ENCODE measurements at places on chromosomes 11 and 22.

GRCh38 chr11:27786331-27786730, 86.1 kb upstream of the BDNF start:
- DNase-seq: no peak

DNA sequence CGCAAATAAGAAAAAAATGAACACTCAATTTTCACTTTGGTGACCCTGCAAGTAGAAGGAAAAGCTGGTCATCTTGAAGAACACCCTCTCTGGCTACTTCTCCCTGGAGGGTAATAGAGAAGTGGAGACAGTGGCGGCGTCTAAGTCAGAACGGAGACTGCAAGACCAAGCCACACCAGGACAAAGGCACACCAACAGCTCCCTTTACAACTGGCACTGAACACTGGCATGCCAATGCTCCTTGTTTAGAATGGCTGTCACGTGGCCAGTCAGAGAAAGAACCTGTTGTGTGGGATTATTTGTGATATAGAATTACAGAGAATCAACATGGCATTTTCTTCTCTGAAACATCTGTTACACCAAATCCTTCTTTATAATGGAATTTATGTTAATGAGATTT, 61.3 kb upstream of the YPEL1 start:
- peak; percentile 9 for DNase-seq

DNA sequence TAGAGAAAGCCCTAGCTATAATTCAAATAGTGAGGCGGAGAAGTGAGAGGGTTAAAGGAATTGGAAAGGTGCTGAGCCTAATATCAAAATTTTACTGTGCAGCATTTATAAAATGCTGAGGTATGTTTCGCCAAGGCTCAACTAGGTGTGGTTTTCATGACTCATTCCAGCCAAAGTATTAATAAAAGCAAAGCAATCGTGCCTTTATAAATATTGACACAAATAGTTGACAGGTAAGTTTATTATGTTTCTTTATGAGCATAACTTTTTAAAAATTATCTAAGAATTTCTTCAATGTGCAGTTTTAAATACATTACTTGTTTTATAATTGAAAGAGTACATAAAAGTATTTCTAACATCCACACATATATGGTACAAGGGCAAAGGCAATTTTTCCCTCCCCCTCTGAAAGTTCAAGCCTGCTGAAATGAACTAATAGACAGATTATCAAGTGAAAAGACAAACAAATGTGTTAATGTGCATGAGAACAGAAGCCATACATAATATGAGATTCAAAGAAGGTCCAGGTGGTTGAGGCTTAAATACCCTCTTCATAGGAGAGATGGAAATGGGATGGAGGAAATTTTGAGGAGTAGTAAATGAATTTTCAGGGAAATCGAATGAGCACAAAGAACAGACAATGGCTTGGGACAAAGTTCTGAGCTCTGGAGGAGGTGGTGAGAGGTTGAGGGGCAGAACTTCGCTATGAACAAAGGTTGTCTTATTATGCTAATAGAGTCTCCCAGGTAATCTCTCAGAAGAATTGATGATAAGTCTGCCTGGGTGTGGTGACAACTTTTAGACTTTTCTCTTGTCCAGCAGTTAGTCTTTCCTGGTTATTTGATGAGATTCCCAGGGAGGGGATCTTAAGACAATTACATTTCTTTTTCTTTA, 326.5 kb downstream of the BUD13 start:
- DNase-seq: no peak

DNA sequence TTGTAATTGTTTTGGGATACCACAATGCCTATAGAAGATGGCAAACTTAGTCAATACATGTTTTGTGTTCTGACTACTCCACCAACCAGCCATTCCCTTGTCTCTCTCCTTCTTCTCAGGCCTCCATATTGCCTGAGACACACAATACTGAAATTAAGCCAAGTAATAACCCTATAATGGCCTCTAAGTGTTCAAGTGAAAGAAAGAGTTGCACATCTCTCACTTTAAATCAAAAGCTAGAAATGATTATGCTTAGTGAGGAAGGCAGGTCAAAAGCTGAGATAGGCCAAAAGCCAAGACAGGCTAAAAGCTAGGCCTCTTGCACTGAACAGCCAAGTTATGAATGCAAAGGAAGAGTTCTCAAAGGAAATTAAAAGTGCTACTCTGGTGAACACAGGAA, 318.7 kb downstream of the TTC28 start:
- no peak for DNase-seq

DNA sequence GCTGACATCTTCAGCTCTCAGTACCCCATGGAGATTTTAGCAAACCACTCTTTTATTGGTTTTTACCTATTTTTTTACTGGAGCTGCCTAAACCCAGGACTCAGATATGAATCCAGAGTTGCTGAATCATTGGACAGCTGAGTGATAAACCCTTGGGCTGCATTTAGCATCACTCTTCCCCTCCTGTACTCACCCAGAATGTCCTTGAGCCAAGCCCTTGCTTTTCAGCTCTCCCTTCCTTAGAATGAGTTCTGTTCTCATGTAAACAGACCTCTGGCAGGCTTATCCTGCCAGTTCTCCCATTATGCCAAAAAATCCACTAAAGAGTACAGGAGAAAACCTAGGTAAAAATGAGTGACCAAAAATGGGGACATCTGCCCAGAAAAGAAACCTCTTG, 200.1 kb upstream of the POU2AF2 start:
- DNase-seq: no peak

- no peak for DNase-seq
Observed at GRCh38 chr11:133898770-133899115, 53.4 kb upstream of the SPATA19 start.
